Activated naive CD8-positive, alpha-beta T cell treated with anti-CD3 and anti-CD28 coated beads, Interleukin-2, amount 50 U/mL, for 16 hours (primary cell): ENCODE measurements at places on chromosomes 12 and 14.

DNA sequence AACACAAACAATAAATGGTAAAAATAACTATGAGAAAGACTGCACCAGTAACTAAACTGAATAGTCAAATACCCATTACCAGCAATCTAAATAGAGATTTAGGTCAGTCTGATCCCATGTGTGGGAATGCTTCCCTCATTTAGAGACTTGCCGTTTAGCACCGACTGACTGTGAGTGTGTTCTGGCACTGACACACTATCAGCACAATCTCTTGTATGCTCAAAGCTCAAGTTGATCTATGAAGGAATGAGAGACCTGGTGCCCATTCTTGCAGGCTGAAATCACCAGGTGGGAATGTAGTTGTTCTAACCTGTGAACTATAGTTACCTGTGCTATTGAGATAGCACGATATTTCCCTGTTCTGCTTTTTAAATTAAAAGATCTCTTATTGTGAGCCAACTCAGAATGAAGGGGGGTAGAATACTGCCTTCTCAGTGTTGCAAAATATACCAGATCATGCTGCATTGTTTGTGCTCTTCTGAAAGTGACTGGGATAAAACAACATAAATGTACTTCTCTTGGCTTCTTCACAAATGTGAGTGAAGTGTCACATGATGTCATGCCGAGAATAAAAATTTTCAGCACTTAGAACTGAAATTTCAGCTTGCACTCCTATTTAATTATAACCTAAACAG, 99.6 kb downstream of the LIN7A start:
- DNase-seq, result no peak

- DNase-seq, result no peak
These were observed 27.7 kb downstream of the UBR7 start for GRCh38 chr14:93234798-93235197.

- DNase-seq, result no peak
These were observed 1.5 kb downstream of the RAB35 start for GRCh38 chr12:120115066-120115465.

GRCh38 chr12:92070864-92071445, 74.7 kb downstream of the BTG1 start:
- DNase-seq, result no peak

DNA sequence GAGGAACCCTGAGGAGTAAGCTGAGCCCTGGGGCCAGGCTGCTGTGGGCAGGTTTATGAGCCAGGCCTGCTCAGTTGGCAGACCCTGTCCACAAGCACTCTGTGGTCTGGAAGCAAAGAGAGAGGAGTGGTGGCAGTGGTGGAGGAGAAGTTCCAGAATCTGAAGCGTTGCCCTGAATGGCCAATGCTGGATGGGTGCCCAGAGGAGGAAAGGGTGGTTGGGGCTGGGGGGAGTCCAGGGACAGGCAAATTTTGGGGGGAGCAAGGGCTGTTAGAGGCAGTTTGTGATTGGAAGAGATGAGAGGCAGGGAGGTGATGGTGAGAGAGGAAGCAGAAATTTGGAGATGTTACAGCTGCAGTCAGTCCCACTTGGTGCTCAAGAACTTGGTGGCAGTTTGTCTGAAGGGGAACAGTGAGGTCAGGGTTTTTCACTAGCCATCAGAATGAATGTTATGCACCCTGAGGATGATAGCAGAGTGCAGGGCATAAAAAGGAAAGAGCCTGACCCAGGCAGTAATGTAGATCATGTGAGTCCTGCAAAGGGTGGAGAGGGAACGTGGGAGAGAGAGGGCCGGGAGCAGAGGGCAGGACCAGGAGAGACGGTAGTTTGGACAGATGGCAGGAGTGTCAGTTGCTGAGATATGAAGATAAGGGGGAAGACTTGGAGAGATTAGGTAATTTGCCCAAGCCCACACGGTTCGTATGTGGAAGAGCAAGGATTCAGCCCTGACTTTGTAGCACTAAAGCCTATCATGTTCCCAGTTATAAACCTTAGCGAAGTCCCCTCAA, 51.2 kb downstream of the GALNT8 start:
- DNase-seq, result no peak

GRCh38 chr12:58148405-58148804, 207.0 kb downstream of the ATP23 start:
- no peak for DNase-seq

DNA sequence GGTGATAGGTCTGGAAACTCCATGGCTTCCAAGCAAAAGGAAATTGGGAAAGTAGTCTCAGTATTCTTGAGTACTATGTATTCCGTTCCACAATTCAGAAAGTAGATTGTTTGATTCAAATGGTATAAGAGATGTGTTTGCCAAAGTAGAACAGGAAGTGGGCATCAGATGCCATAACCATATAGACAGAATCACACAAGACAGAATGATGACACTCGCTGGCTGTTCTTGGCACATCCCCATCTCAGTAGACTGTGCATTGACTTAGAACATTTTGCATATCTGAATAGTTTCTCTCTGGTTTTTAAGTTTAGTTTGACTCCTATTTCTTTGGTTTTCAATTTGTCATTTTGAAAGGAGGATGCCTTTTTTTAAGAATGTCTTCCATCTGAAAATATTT, 221.1 kb upstream of the RGS6 start:
- DNase-seq, result no peak

DNA sequence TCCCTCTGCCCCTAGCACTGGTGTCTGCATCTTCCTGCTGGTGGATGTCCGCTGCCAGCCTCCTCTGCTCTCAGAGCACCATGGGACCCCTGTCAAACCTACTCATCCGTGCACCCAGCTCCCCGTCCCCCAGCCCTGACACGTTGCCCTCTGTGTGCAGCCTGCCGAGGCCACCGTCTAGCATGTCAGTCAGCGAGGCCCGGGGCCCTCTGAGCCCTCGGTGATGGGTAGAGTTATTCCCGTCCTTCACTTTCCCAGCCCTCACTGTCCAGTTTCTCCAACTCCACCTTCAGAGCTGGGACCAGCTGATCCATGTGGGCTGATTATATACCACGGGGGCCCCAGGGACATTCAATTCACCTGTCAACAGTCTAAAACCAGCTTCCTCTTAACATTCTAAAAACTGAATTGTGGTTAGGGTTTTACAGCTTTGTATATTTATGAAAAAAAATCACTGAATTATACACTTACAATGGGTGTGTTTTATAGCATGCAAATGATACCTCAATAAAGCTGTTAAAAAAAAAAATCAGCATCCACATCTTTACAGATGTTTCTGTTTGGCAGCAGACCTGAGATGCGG, 61.3 kb downstream of the CCDC88C start:
- DNase-seq, result no peak

GRCh38 chr12:3333583-3333982, 157.4 kb upstream of the PRMT8 start:
- DNase-seq, result no peak
